T-helper 2 cell (primary cell): ENCODE measurements at places on chromosomes 7 and 10.

GRCh38 chr10:124389613-124390361 is 28.9 kb downstream of the OAT start:
- no peak for DNase-seq

GRCh38 chr7:138937484-138937883 is 43.7 kb downstream of the KIAA1549 start:
- no peak for DNase-seq

GRCh38 chr10:13701157-13701919 is 114.6 kb downstream of the PRPF18 start:
- no peak for DNase-seq

DNA sequence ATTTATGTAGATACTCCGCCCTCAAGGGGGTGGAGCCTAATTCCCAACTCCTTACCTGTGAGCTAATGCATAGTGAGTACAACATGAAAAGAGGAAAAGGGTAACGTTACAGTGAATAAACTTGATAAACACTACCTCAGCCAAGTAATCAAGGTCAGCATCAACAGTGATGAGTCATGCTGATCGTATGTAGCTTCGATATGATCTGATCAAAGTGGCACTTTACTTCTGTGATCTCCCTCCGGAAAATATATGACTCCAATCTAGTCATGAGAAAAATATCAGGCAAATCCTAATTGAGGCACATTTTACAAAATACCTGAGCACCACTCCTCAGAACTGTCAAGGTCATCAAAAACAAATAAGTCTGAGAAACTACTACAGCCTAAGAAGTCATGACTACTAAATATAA is 70.4 kb downstream of the VTI1A start:
- peak; percentile 40 for DNase-seq

DNA sequence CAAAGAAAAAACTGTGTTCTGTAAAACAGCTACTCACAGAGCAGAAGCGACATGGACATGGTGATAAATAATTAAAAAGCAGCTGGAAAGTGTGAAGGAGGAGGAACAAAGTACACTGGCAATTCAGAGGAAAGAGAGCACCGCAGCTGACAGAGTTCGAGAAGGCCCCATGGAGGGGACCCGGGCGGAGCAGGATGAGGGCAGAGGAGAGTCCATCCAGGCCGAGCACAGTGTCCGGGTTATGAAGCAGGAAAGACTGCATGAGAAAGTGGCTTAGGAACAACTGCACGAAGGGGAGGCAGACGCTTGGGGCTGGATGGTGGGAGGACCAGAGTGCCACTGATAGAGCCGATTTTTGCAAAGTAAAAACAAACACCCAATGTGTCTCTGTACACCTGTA is 185.5 kb downstream of the ZMYND11 start:
- DNase-seq: no peak

DNA sequence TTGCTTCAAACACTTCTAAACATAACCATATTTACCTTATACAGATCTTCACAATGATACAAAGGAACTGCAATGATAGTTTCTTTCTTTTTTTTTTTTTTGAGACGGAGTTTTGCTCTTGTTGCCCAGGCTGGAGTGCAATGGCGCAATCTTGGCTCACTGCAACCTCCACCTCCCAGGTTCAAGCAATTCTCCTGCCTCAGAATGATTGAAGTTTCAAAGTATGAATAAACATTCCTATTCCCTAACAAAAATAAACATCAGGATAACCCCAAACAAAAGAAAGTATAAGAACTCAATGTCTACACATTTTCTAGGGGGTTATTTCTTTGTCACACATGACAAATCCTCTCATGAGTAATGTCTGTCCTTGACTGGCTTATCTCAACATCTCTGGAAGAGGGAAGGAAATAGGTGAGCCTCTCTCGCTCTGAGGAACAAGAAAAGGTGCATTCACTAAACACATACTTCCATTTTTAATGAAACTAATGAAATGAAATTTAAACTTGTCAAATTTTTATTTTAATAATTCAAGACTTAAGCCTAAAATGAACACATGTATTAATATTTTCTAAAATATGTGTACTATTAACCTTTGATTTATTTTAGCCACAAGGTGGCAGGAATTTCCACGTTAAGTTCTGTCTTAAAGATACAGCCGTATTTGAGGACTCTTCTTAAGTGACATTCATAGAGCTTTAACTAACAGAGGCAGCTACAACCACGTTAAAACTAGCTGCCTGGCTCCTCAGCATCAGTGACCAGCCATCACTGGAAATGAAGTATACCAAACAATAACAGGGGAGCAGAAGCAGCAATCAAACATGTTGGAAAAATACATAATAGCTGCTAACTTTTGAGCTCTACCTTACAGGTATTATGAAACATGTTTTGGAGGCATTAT is 58.3 kb downstream of the MALSU1 start:
- DNase-seq: peak; percentile 80

GRCh38 chr7:27179030-27179429 is 4.9 kb upstream of the HOXA10 start:
- DNase-seq: no peak

- no peak for DNase-seq
These were observed 87.9 kb downstream of the KMT2E start for GRCh38 chr7:105101864-105102263.

- DNase-seq: no peak
These were observed 82.7 kb downstream of the ZFAND4 start for GRCh38 chr10:45589868-45590267.

- no peak for DNase-seq
These were observed 148.4 kb upstream of the FAM20C start for GRCh38 chr7:43791-44540.

DNA sequence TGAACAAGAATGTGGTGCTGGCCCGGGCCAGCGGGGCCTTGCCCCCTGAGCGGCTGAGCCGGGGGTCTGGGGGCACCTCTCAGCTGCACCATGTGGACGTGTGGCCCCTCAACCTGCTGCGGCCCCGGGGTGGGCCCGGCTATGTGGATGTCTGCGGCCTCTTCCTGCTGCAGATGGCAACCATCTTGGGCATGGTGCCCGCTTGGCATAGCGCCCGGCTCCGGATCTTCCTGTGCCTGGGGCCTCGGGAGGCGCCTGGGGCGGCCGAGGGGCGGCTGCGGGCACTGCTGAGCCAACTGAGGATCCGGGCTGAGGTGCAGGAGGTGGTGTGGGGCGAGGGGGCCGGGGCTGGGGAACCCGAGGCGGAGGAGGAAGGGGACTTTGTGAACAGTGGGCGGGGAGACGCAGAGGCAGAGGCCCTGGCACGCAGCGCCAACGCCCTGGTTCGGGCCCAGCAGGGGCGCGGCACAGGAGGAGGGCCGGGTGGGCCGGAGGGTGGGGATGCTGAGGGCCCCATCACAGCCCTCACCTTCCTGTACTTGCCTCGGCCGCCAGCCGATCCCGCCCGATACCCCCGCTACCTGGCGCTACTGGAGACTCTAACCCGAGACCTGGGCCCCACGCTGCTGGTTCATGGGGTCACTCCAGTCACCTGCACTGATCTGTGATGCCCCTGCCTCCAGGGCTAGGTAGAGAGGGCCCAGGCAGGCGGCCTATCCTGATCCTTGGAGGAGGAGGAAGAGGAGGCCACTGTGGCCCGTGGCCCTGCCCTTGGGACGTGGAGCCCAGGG is 1.1 kb upstream of the TRIP6 start:
- DNase-seq: peak; percentile 50

DNA sequence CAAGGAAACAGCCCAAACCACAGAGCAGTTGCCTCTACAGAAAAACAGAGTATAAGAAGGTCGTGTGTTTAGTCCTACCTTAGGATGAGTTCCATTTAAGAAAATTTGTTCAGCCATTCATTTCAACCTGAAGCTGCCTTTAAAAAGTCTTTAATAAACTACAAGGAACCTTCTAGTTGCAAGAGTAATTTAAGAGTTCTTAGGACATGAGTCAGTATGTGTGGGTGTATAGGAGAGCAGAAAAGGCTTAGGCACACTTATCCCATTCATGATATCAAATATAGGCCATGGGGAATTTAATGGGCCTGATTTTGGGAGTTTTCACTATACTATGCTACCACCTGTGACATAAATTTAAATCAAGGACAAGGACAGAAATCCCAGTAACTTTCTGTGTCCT is 496.8 kb downstream of the TFEC start:
- DNase-seq: no peak

GRCh38 chr7:23530405-23530804 is 1.4 kb downstream of the TRA2A start:
- no peak for DNase-seq

DNA sequence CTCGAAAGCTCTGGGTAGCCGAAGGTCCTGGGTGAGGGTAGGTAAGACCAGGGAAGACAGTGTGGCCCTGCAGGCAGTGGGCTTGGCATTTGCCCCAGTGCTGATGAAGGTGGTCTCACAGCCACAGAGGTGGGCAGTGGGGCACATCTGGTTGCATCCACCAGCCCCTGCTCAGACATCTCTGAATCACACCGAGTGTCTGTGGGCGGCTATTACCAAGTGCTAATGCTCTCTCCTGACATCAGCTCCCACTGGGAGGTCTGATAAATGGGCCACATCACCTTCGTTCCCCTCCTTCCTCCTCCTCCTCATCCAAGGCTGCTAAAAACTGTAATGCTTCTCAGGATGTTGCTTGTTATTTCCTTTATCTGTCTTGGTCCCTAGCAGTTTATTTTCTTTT is 330.9 kb upstream of the COBL start:
- no peak for DNase-seq

DNA sequence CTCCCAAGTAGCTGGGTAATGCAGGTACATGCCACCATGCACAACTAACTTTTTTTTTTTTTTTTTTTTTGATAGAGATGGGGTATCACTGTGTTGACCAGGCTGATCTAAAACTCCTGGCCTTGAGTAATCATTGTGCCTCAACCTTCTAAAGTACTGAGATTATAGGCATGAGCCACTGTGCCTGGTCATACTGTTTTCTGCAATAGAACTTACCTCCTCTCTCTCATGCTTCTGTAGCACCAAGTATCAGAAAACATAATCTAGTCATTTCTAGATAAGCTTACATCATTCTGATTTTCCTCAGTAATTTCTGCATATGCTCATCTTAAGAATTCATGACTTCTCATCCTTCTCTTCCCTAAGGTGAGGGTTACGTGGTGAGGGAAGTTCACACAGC is 210.0 kb downstream of the IMMP2L start:
- DNase-seq: no peak

DNA sequence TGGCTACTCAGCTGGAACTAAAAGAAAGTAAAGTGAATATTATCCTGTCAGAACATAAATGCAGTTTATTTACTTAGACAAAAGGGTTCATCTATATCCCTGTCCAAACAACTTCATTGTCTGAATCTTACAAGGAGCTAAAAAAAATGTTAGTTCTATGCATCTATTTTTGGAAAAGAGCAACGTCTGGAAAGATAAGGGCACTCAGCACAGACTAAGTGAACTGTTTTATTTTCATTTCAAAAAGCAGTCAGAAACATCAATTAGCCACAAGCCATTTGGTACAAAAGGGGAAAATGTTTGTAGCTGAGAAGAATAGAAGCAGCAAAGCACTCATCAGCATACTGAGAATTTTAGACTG is 245.5 kb downstream of the FOXP2 start:
- DNase-seq: no peak

DNA sequence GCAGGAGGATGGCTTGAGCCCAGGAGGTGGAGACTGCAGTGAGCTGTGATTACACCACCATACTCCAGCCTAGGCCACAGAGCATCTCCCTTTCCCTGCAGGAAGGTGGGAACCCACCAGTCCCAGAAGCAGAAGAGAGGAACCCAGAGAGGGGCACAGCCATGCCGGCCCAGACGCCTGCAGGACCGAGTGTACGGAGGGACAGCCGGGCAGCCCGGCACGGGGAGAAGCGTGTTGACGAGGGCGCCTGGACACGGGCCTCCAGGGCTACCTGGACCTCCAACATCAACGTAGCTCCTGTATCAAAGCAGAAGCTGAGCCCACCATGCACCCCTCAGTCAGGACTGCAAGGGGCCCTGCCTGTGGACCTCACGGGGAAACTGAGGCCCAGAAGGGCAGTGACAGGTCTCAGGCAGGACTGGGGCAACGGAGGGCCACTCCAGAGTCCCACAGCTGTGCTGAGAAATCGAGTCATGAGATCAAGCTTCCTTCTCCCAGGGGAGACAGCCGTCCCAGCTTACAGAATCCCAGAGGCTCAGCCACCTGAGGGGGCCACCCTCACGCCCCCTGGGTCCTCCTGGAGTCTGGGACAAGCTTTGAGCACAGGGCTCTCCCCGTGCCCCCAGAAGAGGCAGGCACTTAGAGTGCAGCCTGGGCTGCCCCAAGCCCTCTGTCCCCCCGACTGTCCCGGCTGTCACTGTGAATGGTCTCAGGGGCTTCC is 43.1 kb downstream of the TNRC18 start:
- DNase-seq: no peak

DNA sequence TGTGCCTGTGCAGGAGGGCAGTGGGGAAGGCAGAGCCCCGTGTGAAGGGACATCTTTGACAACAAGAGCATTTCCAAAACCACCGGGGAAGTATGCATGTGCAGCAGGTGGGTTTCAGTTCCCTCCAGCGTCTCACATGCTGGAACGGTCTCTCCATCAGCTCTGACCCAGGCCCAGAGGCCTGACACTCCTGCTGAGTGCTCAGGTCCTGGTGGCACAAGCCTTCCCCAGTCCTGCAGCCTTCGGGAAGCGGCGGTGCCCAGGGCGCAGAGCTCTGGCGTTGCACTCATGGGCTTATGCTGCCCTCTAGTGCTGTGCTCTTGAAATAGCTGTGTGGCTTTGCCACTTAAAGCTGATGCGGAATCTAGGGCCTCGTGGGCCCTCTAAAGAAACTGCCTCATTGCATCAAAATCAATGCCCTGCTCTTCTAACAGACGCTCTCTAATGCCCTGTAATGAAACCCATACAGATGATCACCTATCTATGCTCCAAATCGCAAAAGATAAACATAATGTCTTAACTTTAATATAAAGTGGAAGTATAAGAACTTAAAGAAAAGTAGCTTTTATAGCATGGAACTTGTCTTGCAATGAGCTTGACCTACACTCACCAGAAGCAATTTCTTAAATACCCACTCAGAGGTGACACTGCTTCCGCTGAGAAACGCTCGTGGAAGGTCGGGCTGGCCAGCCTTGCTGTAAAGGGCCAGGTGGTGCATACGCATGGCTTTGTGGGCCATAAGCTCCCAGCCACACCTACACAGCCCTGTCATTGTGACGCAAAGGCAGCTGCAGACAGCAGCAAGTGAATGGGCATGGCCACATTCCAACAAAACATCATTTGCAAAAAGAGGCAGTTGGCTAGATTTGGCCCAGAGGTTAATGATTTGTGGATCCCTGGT is 38.6 kb downstream of the CLRN3 start:
- DNase-seq: peak; percentile 44

DNA sequence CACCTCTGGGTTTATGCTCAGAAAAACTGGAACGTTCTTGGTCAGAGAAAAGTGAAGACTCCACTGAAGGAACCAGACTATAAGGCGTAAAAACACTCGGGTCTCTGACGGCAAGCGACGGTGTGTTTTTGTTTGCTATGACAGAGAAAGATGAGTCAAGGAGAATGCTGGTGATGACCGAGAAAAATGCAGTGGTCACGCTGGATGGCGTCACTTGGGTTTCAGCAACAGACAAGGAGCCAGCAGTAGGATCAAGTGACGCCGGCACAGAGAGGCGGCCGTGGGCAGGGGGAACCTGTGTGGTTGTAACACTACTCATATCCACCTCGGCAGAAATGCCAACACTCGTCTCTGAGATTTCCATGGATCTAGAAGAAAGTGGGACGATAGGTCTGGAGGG is 63.4 kb downstream of the KIAA1549 start:
- no peak for DNase-seq
